ENCODE measurements at places on chromosomes 3 and 15.

DNA sequence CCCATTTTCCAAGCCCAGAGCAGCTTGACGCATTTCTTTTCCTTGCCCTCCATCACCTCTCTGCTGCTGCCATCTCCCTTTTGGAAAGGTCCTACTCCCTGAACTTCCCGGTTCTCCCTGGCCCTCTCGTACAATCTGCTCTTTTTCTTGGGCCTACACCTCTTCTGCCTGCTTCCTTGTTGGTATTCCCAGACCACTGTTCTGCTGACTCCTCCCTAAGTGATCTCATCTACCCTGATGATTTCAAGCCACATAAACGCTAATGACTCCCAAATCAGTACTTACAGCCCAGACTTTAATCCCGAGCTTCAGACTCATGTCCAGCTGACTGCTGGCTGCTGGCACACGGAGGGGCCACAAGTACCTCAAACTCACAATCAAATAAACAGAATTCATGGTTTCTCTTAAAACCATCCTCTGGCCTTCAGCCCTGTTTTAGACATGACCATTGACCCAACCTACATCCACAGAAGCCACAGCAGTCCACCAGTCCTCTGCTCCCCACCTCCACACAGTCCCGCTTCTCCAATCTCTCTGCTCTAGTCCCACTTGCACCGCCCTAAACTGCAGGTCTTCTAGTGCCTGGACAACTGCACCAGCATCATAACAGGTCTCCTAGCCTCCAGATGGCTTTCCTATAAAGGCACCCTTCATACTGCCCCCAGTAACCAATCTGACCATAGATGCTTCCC, 57.6 kb downstream of the AAGAB start:
- DNase-seq, result peak; percentile 88

DNA sequence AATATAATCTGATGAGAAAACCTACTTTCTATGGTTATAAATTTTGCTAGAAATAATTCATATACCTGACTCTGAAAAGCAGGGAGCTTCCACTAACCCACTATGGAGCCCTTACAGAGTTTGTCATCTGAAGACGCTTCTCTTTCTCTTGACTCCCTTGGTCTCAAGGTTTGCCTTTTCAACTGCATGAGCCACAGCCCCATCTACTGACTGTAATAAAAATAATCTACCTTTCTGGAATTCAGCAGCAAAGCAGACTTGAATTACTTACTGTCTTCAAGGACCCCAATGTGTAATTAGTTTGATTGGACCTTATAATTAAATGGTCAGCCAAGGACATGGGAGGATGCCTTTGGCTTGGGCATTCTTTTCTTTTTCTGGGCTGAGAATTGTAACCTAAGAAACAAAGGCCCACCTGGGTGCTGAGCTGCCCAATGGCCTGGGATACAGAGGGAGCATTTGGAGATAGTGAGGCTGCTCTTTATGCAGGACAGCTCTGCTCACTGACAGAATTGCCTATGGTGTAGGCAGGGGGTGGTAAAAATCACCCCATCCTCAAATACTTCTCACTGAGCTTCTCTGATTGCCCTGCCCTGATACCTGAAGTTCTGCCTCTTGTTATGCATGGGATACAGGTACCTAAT, 178.6 kb upstream of the TRIM42 start:
- peak; percentile 24 for DNase-seq

DNA sequence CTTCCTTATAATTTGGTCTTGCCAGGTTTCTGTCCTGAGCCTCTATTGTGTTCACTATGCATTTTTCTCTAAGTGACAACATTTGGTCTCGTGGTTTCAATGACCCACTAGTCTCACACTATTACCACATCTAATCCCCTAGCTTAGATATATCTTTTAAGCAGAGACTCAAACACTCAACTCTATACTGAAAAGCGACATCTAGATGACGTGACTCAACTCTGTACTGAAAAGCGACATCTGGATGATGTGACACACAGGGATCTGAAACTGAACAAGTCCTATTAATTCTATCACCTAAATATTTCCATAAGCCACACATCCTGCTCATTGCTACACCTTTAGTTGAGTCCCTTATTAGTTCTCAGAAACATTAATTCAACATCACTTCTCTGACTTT, 141.7 kb upstream of the MBNL1 start:
- no peak for DNase-seq

GRCh38 chr3:55309336-55309735, 177.8 kb downstream of the WNT5A start:
- DNase-seq, result peak; percentile 41

- no peak for DNase-seq
Measured at GRCh38 chr3:37308247-37308646, 133.9 kb upstream of the LRRFIP2 start.

GRCh38 chr3:188188911-188189310, 35.0 kb downstream of the LPP start:
- DNase-seq, result no peak

DNA sequence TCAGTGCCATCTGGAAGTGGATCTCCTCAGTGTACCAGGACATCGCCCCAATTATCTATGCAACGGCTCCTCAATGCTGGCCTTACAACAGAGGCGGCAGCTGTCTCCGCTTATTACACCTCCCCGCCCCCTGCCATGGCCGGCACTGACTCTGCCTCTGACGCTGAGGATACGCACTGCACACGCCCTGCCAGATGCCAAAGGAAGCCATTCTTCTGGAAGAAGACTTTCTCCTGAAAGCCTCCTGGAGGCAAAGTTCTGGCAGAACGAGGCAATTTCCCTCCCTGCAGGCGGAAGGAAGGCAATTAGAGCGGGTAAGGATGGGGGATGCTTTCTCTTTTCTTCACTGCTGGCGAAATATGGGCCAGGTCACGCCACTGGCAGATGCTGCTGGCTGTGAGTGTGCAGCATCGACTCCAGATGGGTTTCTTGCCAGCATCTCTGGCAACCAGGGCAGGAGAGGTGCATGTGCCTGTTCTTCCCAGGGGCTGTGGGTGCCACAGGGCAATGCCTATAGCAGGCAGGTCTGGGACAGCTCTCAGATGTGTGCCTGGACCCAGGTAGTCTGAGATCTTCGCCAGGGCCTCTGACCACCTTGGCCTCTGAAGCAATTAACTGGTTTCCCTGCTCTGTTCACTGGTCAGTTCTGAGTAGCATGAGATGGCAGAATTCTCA, 62.2 kb upstream of the MRPS22 start:
- DNase-seq, result peak; percentile 28

- DNase-seq, result peak; percentile 44
Measured at GRCh38 chr3:113948015-113948917, 453 bp downstream of the ZDHHC23 start.
